ENCODE measurements at places on chromosomes 5 and 9.

DNA sequence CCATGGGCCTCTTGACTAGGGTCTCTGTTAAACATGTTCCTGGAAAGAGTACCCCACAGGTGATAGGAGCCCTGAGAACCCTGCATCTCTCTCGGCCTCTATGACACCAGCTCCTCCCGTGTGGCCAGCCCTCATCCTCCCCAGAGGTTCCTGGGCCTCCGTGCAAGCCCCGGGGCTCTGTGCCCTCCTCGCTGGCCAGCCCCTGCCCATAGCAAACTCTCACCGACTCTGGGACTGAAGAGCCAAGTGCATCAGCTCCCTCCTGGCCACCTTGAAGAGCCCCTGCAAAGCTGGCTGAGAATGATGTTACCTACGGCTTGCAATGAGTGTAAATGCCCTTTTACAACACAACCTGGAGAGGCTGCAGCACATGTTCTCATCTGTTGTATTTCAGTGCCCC is 224.4 kb downstream of the ROR2 start:
- DNase-seq, result no peak

GRCh38 chr9:132016456-132016855 is 63.2 kb downstream of the MED27 start:
- DNase-seq, result no peak

DNA sequence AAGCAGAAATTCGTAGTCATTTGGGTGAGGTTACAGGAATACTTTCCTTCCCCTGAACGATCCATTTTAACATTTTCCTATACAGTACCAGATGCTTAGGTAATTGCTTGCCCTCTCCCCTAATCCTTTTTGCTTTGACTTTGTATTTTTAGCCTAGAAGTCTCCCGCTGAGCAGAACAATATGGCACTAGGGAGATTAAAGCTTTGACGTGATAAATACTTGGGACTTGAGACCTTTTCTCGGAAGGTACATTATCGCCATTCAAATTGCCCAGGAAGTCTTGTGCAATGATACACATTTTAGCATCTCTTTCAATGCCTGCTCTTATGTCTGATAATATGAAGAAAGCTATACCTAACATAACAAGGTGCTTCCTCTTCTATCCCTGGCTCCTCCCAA is 22.9 kb upstream of the SPATA31C2 start:
- DNase-seq, result no peak

GRCh38 chr5:148259288-148259687 is 9.3 kb upstream of the SPINK13 start:
- DNase-seq, result no peak

DNA sequence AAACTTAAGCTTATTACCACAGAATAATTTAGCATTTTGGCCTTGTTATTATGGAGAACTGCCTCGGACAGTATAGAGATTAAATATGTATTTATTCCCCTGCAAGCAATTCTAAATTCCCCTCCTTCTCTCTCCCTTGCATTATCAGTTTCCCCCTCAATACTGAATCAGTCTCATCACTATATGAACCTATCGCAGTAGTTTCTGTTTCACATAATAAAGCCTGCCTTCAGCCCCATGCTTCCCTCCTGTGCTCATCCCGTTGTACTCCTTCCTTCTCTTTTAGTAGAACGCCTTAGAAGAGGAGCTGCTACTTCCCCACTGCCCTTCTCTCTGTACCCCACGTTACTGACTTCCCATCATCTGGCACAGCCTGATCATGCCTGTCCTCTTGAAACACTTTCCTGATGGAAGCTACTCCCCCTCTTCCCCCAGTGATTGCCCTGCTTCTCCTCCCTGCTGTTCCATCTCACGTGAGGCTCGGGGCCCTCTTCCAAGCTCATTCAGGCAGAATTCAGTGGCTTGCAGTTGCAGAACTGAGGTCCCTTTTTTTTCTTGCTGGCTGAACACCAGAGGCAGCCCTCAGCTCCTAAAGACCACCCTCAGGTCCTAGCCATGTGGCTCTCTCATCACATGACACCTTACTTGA is 93.4 kb downstream of the PPIC start:
- DNase-seq, result no peak

GRCh38 chr9:107386396-107386795 is 103.2 kb downstream of the KLF4 start:
- DNase-seq, result no peak

DNA sequence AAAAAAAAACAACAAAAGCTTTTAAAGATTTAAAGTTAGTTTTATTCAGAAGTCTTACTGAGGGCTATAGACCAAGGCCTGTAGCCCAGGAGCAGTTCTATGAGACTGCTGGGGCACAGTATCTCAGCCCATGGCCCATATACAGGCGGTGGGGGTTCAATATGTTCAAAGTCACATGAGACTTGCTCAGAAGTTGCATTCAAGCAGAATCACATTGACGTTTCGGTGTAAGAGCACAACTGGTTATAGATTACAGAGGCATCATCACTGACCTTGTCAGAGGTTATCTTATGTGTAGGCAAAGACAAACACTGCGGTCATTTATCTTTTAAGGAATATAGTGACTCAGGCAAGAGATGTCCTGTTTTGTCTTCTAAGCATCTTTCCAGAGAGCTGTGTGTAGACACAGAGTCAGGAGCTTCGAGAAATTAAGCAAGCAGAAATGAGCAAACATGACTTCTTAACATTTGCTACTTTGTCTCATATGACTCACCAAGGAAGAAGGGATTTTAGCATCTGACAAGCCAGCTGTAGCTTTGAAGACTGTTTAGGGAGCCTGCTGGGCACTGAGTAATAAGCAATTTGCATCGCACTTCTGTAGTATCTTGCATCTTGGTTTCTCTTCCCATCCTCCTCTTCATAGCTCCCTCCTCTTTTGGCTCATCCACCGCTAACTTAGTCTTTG is 12.9 kb upstream of the F2RL1 start:
- DNase-seq, result no peak

DNA sequence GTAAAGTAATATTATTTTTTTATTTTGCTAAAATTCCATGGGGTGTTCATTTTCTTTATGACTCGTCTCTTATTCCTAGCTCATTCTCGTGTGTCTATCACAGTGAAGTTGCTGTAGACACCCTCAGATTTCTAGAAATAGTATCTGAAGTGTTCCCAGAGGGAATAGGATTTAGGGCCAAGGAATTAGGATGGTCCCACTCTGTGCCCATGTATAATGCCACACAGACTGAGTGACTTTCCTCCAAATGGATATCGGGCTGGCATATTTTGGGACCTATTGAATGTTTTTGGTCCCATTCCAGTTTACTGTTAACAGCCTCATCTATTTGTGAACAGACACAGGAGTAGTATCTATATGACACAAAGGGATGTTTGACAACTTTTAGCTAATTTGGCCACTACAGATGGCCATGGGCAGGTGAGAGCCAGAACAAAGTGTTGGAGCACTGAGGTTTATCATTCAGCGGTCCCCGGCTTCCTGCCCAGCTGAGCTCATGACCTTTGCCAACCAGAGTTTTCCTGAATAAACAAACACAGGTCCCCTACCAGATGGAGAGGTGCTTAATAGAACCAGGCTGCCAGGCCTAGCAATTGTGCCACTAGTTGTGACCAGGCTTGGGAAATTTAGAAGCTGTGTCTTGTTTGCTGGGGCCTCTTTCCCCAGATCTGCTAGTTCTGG is 46.9 kb downstream of the MAP1B start:
- no peak for DNase-seq

GRCh38 chr9:116419181-116419580 is 265.6 kb downstream of the PAPPA start:
- DNase-seq, result no peak

DNA sequence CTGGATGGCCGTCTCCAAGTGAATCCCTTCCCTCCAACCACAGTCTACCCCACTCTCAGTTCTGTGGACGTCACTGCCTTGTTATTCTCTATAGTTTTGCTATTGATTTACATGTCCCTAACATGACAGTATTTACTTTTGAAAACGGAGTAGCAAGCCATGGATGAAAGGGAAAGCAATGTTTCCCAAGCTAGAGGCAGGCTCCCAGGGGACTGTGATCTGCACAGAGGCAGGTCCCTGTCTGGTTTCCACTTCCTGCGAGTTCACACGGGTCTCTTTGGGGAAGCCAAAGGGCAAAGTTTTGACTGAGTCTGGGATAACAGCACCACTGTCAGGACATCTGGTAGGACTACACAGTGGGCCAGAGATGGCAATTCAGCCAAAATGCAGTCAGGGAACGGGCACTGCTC is 12.7 kb downstream of the C9orf153 start:
- no peak for DNase-seq

DNA sequence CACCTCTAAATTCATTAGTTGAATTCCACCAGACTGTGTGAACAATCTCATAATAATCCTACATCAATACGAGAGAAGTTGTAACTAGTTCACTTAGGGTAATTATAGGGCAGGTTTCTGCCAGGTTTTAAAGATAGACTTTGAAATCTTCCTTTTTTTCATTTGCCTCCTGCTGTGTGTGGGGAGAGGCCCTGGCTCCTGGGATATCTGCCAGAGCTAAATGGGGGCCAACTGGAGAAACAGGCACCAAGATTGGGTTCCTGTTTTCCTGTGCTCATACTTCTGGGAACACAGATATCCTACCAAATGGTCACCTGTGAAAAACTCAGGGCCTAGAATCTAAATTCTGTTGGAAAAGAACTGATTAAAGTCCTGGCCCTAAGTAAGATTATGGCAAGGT is 42.3 kb downstream of the SH3RF2 start:
- no peak for DNase-seq

DNA sequence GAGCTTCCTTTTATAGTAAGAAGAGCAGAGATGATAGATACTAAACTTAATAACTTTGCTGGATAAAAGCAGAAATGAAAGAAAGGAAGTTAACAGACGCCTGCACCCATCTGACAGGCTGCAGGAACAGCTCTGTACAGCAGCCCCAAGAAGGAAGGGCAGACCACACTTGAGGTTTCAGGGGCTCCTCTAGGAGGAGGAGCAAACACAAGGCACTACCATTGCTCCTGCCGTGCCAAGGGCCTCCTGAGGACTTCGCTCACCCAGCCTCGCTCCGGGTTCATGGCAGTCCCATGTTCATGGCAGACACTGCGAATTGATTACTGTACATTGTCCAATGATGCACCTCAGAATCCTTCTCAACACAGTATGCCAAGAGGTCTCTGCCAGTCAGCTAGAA is 85.1 kb downstream of the AMBP start:
- DNase-seq, result no peak

- DNase-seq, result no peak
These were observed 12.1 kb upstream of the PCDHB1 start for GRCh38 chr5:141039061-141039460.

GRCh38 chr5:9766581-9766980 is 136.4 kb upstream of the TAS2R1 start:
- no peak for DNase-seq

DNA sequence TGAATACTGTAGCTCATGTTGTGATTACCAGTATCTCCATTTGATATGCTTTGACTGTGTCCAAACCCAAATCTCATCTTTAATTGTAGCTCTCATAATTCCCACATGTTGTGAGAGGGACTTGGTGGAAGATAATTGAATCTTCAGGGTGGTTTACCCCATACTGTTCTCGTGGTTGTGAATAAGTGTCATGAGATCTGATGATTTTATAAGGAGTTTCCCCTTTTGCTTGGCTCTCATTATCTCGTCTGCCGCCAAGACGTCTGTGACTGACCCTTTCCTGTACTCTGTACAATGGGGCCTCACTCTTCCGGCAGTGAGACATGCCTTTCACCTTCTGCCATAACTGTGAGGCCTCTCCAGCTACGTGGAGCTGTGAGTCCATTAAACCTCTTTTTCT is 59.3 kb downstream of the TRIO start:
- no peak for DNase-seq

DNA sequence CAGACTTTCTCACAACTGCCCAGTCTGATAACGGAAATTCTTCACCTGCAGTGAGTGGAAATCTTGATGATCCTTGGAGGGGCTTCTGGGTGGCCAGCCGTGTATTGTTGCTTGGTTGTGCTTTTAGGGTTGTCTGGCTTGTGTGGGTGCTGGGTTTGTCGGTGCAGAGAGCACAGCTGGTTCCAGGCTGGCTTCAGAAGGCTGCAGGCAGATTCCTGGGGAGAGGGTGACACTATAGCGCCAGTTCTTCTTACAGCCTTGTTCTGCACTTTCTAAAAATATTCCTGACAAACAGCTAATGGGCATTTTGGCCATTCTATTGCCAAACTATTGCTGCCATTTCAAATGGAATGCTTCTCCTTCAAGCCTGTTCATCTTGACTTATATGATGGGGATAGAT is 99.3 kb downstream of the PDZD2 start:
- no peak for DNase-seq

- no peak for DNase-seq
These were observed 12.0 kb downstream of the UIMC1 start for GRCh38 chr5:176994460-176995121.

- no peak for DNase-seq
These were observed 448.0 kb downstream of the KDM4C start for GRCh38 chr9:7205806-7206205.

DNA sequence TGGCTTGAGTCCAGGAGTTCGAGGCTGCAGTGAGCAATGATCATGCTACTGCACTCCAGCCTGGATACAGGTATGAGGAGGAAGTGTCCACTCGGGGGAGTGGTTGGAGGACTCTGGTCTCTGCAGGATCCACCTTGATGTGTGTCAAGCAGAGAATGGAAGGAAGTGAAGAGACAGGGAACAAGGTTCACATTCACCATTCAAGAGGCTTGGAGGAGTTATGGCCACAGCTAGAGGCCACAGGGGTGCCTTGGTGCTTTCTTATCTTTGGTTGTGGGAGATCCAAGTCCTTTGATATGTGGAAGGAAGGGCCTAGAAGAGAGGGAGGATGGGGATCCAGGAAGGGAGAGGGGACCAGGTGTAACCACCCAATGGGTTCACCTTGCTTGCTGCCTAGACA is 5.4 kb upstream of the CERCAM start:
- no peak for DNase-seq

DNA sequence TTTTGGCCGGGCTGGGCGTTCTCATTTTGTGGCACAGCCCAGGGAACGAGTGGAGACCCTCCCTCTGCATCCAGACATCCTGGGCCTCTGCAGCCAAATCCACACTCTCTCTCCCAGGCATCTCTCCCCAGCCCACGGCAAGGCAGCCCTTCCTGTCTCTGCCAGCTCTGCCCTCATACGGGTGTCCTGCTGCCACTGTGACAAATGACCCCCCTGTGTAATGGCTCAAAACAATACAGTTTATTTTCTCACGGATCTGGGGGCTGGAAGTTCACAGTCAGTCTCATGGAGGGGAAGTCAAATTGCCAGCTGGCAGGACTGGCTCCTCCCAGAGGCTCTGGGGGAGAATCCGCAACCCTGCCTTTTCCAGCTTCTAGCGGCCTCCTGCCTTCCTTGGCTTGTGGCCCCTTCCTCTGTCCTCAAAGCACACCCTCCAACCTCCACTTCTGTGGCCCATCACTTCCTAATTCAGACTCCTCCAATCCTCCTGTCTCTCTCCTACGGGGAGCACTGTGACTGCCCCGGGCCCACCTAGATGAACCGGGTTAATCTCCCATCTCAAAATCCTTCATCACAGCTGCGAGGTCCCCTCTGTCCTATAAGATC is 70.2 kb upstream of the COL5A1 start:
- no peak for DNase-seq

All from activated T-cell treated with anti-CD3 and anti-CD28 coated beads, Interleukin-2, amount 50 U/mL, for 1 hour (primary cell).